Foreskin keratinocyte (primary cell): ENCODE measurements at places on chromosomes 16 and 17.
A peak's percentile ranks its signal among the peaks of the same experiment; 100 is the strongest.

DNA sequence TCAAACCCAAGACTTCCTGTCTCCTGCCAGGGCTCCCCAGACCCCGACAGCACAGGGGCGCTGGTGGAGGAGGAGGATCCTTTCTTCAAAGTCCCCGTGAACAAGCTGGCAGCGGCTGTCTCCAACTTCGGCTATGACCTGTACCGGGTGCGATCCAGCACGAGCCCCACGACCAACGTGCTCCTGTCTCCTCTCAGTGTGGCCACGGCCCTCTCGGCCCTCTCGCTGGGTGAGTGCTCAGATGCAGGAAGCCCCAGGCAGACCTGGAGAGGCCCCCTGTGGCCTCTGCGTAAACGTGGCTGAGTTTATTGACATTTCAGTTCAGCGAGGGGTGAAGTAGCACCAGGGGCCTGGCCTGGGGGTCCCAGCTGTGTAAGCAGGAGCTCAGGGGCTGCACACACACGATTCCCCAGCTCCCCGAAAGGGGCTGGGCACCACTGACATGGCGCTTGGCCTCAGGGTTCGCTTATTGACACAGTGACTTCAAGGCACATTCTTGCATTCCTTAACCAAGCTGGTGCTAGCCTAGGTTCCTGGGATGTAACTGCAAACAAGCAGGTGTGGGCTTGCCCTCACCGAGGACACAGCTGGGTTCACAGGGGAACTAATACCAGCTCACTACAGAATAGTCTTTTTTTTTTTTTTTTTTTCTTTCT lies 8.1 kb downstream of the SERPINF1 start:
- peak; percentile 98 for DNase-seq

- no peak for DNase-seq
These were observed 41.8 kb downstream of the GAS7 start for GRCh38 chr17:10156599-10156947.

GRCh38 chr17:2983255-2983654 lies 80.2 kb downstream of the OR1D5 start:
- DNase-seq: no peak

- no peak for DNase-seq
These were observed 76.3 kb downstream of the GAS7 start for GRCh38 chr17:10121971-10122707.

GRCh38 chr17:57784226-57784895 lies 39.3 kb upstream of the CCDC182 start:
- peak; percentile 14 for DNase-seq

DNA sequence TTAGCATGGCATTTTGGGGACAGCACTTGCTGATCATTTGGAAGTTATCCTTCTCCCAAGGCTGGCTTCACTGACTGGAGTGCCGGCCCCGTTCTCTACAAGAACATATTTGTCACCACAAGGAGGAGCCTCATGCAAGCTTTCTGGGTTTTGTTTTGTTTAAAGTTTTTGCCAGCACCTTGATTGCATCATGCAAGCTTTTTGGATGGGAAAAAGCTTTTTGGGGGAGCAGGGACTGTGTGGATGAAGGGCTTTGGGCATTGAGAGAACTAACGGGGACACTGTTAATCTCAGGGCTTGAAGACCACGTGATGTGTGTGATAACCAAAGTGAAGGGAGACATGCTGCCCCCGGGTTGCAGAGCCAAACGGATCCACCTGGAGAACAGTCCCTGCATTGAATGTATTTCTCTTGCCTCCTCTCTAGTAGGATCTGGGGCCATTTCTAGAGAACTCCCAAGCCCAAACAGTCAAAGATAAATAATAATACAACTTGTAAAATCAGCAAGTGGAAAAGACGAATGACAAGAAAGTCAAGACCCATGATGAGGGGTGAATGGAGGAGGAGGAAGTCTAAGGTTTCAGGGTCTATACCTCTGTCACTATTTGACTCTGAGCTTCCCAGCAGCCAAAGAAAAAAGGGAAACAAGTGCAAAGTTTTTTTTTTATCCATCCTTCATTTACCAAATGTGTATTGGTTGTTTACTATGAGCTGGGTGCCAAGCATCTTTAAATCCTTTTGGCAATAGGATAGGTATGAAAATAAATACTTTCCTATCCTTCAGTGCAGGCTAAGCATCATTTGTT lies 17.2 kb downstream of the TMEM114 start:
- no peak for DNase-seq

DNA sequence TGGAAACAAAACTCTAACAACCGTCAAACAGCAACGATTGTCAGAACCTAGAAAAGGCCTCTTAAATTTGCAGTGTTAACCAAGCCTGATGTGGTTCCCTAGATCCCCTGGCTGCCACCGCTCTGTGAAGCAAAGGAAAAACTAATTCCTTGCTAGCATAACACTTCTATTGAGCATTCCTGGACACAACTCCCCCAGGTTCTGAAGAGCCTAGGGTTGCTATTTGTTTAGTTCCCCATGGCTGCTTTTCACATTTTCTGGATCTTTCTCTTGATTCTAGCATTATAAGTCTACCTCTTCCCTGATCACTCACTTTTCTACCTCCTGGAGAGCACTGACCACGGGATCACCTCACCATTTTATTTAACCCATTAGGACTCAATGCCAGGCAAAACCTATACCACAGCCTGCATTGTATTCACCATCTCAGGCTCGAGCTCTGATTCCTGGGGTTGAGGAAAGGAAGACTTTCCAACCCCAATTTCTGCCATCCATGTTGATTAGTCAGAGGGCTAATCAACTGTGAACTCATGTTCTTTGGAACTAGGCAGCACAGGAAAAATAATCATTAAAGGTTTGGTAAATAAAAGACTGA lies 692 bp upstream of the KCNJ16 start:
- no peak for DNase-seq

GRCh38 chr17:17087424-17088015 lies 45.3 kb downstream of the MPRIP start:
- no peak for DNase-seq

- DNase-seq: peak; percentile 64
These were observed 196.3 kb upstream of the CDH11 start for GRCh38 chr16:65318138-65318537.

GRCh38 chr17:47905221-47905733 lies 9.2 kb downstream of the SP2 start:
- DNase-seq: no peak

DNA sequence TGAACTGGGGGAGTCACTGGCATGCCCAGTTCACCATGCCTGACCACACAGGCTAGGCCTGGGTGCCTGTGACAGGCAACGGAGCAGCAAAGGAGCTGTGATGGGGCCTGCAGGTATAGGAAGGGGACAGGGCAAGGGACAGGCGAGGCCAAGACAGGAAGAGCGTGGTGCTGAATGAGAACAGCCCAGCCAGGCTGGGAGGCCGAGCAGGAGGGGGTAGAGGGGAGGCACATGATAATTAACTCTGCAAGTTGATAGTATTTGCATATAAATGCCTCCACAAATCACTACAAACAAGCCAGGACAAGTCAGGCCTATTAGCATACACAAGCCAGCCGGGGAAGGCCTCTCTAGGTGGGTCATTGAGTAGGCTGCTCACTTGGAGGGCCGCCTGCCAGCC lies 7.8 kb downstream of the ZFHX3 start:
- peak; percentile 39 for DNase-seq

DNA sequence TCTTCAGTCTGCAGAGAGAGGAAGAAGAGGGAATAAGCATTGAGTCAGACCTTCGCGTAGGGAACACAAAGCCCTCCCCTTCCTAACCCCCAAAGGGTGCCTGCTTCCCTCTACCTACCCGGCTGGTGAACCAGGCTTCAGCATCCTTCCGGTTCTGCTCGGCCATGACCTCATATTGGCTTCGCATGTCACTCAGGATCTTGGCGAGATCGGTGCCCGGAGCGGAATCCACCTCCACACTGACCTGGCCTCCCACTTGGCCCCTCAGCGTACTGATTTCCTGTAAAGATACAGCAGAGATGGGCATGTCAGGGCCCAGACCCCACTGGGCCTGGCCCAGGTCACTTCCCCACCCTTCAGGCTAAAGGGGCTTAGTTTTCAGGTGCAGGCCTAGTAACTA lies 3.8 kb downstream of the KRT19 start:
- DNase-seq: no peak

DNA sequence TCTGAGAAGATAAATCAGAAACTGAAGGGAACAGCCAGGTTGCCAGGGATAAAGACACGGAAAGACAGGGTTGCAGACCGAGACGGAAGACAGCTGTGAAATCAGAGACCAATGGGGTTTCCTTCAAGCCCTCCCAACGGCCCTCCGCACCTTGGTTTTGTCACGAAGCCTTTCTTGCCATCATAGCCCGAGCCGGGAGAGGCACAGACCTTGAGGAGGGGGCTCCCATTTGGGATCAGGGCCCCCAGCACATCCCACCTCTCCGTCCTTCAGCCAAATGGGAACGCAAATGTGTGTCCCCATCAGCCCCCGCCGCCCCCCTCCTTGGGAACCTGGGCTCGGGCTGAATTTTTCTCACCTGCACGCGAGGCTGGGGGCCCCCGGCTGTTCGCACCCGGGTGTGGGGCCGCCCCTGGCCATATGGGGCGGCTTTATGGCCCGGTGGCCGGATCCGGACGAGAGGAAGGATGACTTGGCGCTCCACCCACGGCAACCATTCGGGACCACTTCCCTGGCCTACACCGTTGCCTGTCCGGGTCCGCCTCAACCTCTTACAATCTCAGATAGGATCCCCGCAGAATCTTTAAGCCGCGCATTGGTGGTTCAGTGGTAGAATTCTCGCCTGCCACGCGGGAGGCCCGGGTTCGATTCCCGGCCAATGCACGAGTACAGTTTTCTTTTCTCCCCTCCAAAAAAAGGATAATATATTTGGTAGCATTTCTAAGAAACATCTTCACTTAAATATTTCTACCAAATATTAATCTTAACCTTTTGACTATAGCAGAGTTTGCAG lies 1.4 kb upstream of the HES7 start:
- DNase-seq: no peak

DNA sequence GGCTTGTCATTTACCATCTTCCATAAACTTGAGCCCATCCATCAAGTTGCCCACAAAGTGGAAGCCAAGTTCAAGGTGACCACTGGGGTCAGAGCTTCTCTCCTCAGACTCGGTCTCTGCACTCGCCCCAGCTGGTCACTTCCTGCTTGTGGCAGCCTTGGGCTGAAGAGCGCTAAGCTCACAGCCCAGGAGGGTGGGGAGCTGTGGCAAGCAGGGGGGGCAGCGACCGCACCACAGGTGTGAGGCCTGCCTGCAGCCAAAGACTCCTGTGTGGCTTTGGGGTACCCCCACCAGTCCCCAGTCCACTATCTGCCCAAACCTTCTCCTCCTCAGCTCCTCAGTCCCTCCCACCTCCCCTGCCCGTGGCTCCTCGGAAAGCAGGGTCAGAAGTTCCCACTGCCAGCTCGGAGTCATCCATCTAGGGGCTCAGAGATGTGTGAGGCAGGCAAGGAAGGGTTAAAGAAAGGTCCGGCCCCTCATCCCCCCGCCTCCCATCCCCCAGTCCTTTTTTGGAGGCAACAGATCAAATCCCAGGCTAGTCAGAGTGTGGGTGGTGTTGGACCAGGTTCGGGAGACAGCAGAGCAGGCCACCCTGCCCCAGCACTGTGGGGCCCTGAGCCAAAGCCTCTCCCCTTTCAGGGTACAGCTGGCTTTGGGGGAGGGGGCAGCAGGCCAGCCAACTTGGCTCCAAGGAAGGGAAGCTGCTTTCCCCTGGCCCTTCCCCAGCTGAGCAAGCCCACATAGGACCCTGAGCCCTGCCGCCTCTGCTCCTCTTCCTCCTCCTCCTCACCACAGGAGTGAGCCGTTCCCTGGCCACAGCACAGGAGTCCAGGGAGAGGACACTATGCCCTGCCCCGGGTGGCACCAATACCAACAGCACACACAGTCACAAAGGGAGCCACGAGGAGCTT lies 3.2 kb downstream of the CSF3 start:
- DNase-seq: no peak

GRCh38 chr17:14351493-14351892 lies 50.6 kb downstream of the HS3ST3B1 start:
- no peak for DNase-seq

DNA sequence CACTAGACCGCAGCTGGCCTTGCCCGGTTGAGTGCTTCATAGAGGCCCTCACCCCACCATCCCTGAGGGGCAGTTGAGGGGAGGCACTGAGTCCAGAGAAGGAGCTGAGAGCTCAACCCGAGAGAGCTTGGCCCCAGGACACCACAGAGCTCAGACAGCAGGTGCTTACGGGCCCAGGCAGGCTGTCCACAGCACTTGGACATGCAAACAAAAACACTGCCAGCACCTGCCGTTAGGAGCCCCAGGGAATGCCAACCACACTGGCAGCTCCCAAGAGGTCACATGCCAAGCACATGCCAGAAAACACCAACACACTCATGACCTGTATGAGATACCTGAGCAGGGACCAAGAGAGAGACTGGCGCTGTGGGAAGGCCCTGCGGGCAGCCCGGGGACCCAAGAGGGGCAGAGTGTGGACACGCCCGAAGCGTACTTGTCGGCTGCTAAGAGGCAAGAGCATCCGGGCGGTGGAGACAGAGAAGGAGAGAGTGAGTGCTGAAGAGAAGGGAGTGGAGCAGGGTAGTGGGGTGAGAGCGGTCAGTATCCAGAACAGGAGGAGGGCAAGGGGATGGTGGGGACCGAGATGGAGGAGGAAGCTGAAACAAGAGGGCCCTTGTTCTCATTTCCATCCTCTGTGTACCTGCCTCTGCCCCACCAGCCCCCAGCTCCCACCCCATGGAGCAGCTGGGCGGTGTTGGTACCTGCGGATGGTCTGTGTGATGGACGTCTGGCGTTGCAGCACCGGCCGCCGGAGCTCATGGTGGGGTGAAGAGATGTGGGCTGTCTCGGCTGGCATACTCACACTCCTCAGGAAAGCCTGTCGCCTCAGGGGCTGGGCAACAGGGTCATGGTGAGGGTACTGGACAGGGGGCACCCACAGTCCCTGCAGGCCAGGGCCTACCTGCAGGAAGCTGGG lies 8.2 kb downstream of the RHBDF1 start:
- DNase-seq: no peak

GRCh38 chr16:26642047-26642664 lies 424.6 kb upstream of the C16orf82 start:
- DNase-seq: no peak

DNA sequence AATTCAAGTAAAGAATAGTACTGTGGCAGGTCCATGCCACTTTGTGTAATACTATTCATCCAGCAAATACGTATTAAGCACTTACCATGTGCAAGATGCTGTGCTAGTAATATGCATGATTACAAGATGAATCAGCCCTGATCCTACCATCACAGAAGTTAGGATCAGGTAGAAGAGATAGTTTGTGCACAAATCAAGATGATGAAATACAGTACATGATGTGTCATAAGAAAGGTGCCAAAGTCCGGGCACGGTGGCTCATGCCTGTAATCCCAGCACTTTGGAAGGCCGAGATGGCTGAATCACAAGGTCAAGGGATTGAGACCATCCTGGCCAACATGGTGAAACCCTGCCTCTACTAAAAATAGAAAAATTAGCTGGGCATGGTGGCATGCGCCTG lies 10.9 kb downstream of the COG4 start:
- peak; percentile 72 for DNase-seq

DNA sequence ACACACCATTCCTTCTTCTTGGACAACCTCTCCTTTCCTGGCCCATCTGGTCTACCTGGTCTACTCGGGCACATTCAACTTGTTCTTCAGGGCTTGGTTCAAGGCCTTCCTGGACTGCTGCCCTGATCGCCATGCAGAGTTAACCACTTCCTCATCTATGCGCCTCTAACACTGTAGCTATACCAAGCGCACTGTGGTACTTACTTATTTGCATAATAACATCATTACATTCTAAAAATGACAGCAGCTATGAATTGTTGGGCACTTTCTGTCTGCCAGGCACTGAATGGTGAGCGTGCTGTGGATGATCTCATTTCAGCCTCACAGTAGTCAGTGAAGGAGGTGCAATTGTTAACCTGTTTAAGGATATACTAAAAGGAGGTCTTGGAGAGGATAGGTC lies 66.9 kb upstream of the SDK2 start:
- no peak for DNase-seq

GRCh38 chr16:74652249-74652648 lies 14.4 kb downstream of the RFWD3 start:
- no peak for DNase-seq
